ENCODE measurements at places on chromosomes 12 and 14. TPM values are rescaled to one million over a fixed set of nuclear protein-coding genes. Genes with fewer than 3 reads are reported as not detected.

The NID2 gene
- total RNA-seq = 116 TPM

The HECTD4 gene
- total RNA-seq = 96.5 TPM

The TPPP2 gene
- 0.65 TPM for total RNA-seq

The ADCY6 gene
- 33.4 TPM for total RNA-seq

GRCh38 chr12:81668475-81668874 is 90.7 kb downstream of the PPFIA2 start:
- H3K27me3 ChIP-seq = no peaks in the 10 kb centered on the region
- H3K4me3 ChIP-seq = no peak overlapping the region
- no peak overlapping the region for H3K27ac ChIP-seq
- no peak for DNase-seq

DNA sequence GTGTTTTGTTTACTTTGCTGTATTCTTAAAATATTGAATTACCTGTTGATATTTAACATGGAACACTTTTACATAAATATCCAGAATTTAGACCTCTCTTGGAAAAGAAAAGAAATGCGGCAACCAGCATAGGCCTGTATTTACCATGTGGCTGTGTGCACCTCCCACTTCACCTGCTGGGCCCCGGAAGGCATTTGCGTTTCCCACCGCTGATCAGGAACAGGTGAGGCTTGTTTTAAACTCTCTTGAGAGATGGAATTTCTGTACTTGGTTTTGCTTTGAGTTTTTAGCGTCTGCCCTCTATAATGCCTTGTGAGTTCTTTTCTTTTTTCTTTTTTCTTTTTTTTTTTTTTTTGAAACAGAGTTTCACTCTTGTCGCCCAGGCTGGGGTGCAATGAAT is 124.2 kb downstream of the GLT1D1 start:
- no peak overlapping the region for H3K27ac ChIP-seq
- no peaks in the 10 kb centered on the region for H3K36me3 ChIP-seq
- no peaks in the 10 kb centered on the region for H3K27me3 ChIP-seq
- peak; percentile 51 for DNase-seq
- no peak overlapping the region for H3K4me3 ChIP-seq
- no peaks in the 10 kb centered on the region for H3K4me1 ChIP-seq

GRCh38 chr12:66297080-66297479 is 5.2 kb upstream of the HELB start:
- H3K27me3 ChIP-seq = no peaks in the 10 kb centered on the region
- no peak overlapping the region for H3K27ac ChIP-seq
- H3K4me1 ChIP-seq = no peaks in the 10 kb centered on the region
- no peak overlapping the region for H3K4me3 ChIP-seq
- no peaks in the 10 kb centered on the region for H3K36me3 ChIP-seq
- DNase-seq = no peak

- no peak overlapping the region for H3K4me3 ChIP-seq
- no peaks in the 10 kb centered on the region for H3K27me3 ChIP-seq
Measured at GRCh38 chr14:104983231-104983721, 2.3 kb upstream of the CLBA1 start.

- H3K4me1 ChIP-seq = no peaks in the 10 kb centered on the region
- H3K4me3 ChIP-seq = no peak overlapping the region
- no peak for DNase-seq
Measured at GRCh38 chr12:11412731-11413130, 17.4 kb upstream of the PRB2 start.
